ENCODE measurements at places on chromosomes 13 and 19. TPM values are rescaled to one million over a fixed set of nuclear protein-coding genes. Genes with fewer than 3 reads are reported as not detected.

OCEL1 gene
- 14.3 TPM for total RNA-seq

GNA15 gene
- 32.9 TPM for total RNA-seq

SLC7A10 gene
- not detected for total RNA-seq

BRCA2 gene
- 11.9 TPM for total RNA-seq

ZMYM5 gene
- total RNA-seq = 12.1 TPM

AP1M2 gene
- 1.8 TPM for total RNA-seq

PSG1 gene
- not detected for total RNA-seq

Measured in MCF 10A (cell line).